ENCODE measurements at places on chromosomes 16 and 17.

GRCh38 chr16:1612320-1613111 lies at the start of gene CRAMP1:
TSS of gene CRAMP1 (plus strand) at chr16:1612360. CDS start at chr16:1614640, 2,280 bp downstream.
- DNase-seq: peak; percentile 32

GRCh38 chr17:43028221-43028861 lies 3.3 kb downstream of the RND2 start:
- no peak for DNase-seq

GRCh38 chr16:31472709-31473203 lies 804 bp downstream of the TGFB1I1 start:
- DNase-seq: peak; percentile 83

DNA sequence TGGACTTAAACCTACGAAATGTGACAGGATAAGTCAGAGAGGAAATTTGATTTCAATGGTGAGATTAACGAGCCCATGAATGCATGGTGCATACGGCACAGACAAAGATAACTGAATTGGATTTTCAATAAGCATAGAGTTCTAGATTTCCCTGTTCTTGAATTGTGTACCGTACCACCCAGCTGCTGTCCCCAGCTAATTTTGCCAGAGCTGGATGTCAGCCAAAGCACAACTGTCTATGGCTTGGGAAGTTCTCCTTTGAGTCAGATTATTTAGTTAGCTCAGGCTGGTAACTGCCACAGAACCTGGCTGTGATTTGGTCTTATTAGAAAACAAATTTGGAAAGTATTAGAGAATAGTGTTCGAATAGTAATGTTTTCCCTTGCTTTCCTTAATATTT lies 143.1 kb downstream of the CDH13 start:
- DNase-seq: no peak

DNA sequence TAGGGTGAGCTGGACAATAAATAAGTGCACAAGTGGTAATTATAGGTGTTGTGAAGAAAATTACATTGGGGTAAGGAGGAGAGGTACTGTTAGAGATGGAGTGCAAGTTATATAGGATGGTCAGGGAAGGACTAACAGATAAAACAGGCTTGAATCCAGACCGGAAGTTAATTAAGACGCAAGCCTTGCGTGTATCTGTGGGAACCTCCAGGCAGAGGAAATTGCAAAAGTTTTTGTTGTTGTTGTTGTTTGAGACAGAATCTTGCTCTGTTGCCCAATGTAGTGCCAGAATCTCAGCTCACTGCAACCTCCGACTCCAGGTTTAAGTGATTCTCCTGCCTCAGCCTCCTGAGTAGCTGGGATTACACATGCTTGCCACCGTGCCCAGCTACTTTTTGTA lies 2.4 kb upstream of the ZNF18 start:
- DNase-seq: no peak

DNA sequence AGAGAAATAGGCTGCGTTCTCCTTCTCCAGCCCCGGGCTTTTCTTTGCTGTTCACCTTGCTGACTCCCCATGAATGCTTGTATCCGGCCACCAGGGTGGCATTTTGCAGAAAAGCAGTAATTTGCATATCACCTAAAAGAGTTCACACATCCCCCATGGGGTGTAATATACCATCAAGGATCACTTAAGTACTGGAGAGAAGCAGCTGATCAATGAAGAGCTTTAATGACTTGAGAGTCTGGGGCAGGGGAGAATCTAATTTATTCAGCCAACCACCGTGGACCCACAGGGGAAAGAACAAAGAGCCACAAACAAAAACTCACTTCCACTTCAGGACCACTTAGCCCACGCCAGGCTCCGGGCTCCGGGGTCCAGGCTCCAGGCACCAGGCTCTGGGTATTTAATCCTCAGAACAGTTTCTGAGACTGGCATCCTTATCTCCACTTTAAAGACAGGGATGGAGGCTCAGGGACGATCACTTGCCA lies 33.9 kb upstream of the SEC14L1 start:
- DNase-seq: no peak

Measured in HEK293T (cell line).